ENCODE measurements at places on chromosomes 7 and 10. TPM values are rescaled to one million over a fixed set of nuclear protein-coding genes. Genes with fewer than 3 reads are reported as not detected.

DNA sequence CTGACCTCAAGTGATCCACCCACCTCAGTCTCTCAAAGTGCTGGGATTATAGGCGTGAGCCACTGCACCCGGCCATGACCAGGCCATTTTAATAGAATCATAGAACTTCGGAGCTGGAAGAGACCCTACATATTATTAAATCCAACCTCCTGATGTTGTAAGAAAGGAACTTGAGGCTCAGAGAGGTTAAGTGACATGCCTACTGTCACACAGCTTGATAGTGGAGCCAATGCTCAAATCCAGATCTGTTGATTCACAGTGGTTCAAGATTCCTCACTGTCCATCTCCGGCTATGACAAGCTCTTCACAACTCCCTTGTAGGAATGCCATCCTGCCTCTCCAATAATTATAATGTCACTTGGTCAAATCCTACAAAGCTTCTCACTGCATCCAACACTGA is 65.3 kb downstream of the MYOF start:
- no peak for DNase-seq

DNA sequence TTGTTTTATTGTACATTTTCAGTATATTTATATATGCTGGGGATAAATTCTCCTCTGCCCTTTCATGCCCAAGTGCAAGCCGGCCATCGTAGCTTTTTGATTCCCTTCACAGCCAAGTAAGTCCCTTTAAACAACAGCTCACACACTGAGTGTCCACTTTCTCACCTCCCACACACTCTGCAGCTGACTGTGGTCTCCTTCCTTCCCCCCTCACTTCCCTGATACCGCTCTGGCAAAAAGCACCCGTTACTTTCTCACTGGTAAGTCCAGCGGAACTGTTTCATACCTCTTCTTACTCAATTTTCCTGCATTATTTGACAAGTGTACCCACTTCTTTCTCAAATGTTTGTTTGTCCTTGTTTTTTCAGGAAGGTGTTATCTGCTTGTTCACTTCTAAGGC is 35.2 kb downstream of the MGAM start:
- DNase-seq: no peak

DNA sequence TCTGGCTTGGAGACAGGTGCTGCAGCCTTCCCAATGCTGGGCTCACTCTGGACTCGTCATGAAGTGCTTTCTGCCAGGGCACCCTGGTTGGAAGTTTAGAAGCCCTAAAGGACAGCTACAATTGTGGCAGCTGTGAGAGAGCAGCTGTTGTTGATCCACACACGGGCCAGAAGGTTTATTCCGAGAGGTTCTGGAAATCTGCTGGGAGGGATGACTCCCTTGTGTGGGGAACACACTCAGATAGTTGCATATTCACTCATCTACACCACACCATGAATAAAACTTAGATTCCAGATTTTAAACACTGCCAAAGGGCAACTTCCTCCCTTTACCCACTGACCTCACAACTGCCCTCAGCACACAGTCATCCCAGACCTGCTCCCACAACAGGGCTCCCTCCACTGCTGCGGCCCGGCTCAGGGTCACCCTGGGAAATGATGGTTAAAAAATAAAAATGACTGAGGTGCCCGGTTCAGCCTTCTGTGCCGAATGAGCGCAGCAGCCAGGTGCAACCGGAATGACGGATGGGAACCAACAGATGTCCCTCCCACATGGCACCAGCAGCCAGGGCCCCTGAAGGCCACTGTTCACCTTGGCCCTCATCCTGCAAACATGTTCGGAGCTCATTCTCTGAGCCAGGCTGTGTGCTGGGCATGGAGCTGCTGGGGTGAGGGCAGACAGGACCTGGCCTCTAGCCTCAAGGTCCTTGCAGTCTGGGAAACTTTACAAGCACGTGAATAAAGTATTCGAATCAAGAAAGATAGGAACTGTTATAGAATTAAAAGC is 40.2 kb downstream of the ASB13 start:
- DNase-seq: no peak

MGMT gene
- 17.3 TPM for polyA plus RNA-seq

- peak; percentile 75 for DNase-seq
Measured at GRCh38 chr10:9331583-9332008, 1277.1 kb downstream of the GATA3 start.

DNA sequence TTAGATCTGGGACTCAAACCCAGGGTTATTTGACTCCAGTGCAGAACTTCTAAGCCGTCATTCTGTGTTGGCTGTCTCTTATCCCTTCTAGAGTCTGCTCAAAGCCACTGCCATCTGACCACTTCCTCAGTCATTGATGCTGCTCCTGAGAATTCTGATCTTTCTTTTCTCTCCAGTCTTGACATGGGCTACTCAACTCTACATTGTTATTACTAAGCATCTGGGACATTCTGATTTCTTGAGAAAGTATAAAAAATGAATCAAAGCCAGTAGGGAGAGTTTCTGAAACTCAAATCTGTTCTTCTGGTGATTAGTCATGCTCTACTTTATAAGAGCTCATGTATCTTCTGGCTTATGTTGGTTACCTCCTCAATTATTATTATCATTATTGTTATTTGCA is 48.7 kb downstream of the ANK3 start:
- DNase-seq: no peak

- no peak for DNase-seq
Measured at GRCh38 chr7:16344927-16345326, 76.4 kb downstream of the CRPPA start.

DNA sequence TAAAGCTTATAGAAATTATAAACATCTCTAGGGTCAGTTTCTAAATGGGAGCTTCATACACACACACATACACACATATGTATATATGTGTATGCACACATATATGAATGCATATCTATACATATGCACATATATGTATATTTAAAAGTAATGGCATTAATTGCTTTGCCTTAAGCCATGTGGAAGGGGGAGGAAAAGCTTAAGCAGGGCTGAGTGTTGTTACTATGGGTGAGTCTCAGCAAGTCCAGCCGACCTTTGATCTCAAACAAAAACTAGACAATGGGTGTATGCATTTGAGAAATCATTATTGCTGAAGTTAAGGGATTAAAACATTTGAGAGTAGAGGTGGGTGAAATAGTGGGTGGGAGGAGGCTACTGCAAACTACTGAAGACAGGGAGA is 546.7 kb downstream of the MAGI2 start:
- DNase-seq: no peak

DNA sequence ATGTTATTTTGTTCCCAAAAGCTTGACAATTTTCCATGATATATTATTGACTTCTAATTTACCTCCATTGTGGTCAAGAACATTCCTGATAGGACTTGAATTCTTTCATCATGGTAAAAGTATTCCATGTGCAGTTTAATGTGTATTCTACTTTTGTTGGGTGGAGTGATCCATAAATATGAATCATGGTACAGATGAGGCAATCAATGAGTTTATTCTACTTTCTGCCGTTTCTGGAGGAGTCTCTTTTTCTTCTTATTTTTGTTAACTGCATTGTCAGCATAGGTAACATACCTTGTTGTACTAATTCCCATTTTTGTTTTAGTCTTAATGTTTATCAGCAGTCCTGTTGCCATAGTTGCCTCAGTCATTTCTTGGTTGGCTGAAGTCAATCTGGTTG is 69.6 kb downstream of the SHOC2 start:
- DNase-seq: no peak

- DNase-seq: no peak
Measured at GRCh38 chr10:50406457-50407070, 155.2 kb upstream of the ASAH2 start.

DNA sequence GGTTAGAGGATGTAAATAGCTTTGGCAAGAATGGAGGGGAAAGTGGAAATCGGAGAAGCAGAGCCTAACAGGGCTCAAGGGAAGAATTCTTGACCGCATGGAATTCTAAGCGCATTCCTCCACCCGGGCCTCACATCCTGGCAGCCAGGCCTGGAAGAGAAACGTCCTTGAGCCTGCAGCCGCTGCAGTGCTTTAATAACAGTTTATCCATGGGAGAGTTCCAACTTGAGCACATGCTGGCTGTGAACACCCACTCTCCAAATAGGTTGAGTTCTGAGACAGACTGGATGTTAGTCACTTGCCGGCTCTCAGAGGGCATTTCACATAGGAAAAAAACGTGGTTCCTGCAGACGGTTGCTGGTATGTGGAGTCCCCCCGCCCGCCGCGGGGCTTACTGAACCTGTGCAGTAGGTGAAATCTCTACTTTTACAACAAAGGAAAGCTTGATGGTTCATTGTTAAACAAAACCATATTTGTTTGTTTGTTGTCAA is 61.4 kb upstream of the STEAP1B start:
- DNase-seq: peak; percentile 71

GPER1 gene
- polyA plus RNA-seq: 5.1 TPM

- no peak for DNase-seq
Measured at GRCh38 chr10:6667679-6668270, 87.7 kb upstream of the PRKCQ start.

DNA sequence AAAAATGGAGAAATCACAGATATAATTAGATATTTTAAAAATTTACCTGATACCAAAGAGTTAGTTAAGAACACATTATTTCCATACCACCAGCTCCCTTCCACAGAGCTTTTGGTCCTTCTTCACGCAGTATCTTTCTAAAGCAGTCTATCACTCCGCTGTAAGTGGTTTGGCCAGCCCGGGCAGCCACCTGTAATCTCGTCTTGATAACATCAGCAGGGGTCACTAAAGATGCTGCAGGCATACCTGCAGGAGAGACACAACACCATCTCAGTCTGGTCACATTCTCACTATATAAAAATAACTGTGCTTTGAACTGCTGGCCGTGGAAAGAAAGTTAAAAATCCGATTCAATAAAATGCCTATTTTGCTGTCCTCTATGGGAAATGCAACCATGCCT is 200.1 kb downstream of the SLC25A13 start:
- DNase-seq: no peak

- no peak for DNase-seq
Measured at GRCh38 chr7:119482209-119482608, 790.8 kb upstream of the KCND2 start.

CFAP46 gene
- 2.5 TPM for polyA plus RNA-seq

DNA sequence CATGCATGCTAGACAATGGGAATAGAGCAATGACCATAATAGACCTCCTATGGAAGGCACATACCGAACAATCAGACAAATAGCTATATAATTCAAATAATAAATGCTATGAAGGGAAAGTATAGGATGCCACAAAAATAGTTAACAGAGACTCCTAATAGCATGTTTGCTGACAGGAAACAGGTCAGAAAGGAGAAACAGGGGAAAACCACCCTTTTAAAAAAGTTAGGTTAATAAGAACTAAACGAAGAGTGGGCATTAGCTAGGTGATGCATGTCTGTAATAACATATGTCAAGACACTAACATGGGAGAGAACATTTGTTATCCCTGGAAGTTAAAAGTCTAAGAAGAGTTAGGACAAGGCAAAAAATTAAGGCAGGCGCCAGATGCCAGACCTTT is 58.9 kb downstream of the ABI1 start:
- no peak for DNase-seq

DNA sequence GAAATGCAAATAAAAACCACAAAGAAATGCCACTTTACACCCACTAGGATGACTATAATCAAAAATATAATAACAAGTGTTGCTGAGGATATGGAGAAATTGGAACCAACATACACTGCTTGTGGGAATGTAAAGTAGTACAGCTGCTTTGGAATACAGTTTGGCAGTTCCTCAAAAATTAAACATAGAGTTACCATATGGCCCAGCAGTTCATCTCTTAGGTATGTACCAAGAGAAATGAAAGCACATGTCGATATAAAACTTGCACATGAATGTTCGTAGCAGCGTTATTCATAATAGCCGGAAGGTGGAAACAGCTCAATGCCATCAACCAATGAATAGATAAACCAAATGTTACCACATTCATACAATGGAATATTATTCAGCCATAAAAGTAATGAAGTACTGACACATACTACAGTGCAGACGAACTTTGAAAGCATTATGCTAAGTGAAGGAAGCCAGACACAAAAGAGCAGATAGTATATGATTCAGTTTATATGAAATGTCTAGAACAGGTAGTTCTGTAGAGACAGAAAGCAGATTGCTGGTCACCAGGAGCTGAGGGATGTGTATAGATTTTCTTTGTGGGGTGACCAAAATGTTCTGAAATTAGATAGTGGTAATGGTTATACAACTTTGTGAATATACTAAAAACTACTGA is 12.4 kb downstream of the BCAP29 start:
- no peak for DNase-seq

- DNase-seq: no peak
Measured at GRCh38 chr7:20352573-20353306, 22.0 kb downstream of the ITGB8 start.

GRCh38 chr10:31362023-31362641 is 43.1 kb downstream of the ZEB1 start:
- DNase-seq: no peak

DNA sequence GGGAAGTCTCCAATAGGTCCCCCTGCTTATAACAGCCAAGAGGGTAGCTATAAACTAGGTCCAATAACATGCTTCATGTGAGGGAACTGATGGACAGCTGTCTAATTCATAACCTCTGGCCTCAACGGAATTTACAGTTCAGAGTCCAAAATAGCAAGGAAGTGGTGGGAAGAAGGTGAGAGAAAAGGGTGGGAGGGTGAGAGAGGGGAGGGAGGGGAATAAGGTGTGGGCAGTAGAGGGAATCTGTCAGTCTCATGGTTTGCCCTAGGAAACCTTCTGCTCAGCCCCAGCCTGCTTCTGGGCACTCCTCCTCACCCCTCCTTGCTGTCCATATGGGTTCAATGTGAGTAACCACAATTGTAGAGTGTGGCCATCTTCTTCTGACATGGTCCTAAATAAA is 133.4 kb upstream of the ADO start:
- no peak for DNase-seq

SLC13A4 gene
- polyA plus RNA-seq: 4.5 TPM

DNA sequence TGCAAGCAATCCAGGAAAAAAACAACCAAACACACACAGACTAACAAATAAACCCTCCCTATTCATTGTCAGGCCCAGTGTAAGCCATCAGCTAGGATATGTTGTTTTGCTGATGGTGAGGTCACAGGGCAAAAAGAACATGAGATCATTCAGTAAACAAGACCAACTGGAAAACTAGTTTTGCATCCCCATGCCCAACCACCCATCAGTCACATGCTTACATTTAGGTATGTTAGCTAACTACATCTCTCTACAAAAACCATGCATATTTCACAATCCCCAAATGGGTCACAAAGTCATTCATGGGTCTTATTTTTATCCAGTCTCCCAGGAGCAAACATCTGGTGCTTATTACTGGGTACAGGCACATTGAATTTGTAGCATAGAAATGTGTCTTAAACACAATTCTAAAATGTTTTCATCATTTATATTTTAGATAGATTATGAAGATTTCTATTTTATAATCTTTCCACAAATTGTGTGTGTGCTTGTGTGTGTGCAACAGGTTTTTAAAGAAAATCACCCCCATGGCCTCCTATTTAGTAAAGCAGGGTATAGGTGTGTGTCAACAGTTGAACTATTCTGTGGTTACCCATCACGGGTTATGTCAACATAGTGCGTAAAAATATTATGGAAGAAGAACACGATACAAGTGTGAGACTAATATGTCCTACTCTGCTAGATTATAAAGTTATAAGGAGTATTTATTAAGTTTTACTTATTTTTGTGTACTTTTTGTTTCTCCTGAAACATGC is 103.8 kb upstream of the AKR1E2 start:
- no peak for DNase-seq

Measured in left lung (tissue), 14 donors.